ENCODE measurements at places on chromosomes 7 and 10.

DNA sequence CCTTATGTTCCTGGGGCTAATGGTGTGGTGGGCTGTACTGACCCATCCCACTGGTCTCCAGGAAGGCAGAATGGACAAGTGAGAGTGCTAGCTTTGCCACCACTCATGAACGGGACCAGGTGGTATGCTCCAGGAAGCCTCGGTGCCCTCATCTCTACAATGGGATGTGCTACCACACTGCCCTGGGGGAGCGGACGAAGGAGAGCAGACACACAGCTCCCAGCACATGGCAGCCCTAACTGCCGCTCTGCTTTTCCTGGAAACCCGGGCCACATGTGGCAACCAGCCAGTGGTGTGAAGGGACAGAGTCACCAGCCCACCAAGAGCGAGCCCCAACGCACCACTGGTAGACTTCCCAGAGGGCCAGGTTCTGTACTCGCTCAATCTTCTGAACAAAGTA, 35.8 kb downstream of the PARP12 start:
- DNase-seq, result no peak

DNA sequence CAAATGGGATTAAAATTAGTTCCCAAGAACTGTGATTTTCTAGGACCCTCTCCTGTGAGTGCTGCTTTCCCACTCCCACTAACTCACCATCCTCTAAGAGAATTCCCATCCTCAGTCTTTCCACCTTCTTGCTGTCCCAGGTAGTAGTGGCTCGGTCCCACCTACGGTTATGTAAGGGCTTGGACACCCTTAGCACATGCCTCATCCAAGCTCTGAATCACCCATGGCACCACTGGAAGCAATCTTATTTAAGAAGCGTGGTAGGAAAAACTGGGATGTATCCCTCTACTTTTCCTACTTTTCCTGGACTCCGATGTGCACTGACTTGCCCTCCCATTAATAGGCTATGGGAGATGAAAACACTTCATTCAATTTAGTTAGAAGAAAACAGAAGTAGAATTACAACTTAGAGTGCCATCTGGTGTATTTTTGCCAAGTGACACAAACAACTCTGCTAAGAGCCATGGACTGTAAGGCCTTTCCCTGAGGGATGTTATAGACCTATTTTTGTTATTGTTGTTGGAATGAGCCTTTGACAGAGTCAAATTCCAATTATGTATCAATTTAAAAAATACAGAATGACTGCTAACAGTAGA, 13.7 kb upstream of the ANKRD22 start:
- no peak for DNase-seq

DNA sequence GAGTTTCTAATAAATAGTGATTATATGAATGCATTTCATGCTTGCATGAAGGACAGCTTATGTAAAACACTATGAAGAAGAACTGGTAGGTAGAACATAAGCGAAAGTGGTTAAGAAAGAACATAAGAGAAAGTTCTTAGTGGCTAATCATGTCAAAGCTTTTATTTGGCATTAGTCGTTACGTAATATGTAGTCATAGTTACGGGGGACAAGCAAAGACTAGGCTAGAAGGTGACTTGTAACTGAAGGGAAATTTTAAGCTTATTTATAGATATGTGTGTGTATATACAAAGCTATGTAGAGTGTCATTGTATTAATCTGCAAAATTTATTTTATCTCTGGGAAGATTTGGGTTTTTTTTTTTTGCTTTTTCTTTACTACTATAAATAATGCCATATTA, 36.9 kb downstream of the CAPZA2 start:
- no peak for DNase-seq

DNA sequence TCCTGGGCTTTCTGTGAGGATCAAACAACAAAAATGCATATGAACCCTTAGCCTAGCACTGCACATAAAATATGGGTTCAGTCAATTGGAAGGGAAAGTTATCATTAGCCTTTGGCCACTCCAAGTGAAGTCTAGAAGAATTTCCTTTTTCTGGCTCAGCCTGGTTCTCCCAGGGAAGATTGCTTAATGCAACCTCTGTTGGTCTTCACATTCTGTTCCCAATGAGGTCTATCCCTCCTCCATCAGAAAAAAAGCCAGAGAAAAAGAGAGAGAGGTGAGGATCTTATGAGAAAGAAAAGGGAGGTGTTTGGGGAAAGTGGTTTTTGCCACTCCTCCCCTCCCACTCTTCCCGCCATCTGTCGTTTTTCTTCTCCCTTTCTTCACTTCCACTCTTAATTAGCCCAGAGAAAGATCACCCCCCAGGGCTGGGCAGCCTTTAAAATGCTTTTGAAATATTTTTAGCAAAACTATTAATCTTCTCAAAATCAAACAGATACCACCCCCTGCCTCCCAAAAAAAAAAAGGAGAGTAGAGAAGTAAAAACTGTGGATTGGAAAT, 31.1 kb downstream of the CPVL start:
- no peak for DNase-seq

DNA sequence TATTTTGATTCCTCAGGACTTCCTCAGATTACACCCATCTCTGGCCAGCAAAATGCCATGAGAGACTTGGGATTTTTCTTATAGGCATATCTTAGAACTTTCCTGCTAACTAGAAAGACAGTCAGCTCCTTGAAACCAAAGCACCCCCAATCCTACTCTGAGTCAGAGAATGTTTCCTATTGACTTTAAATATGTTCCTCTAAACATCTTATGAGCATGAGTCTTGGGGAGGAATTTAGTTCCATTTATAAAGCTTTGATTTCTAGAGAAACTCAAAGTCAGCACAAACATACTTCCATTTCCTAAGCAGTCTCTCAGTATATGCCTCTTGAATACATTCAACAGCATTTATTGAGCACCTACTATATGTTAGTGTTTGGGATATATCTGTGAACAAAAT, 128.5 kb downstream of the INHBA start:
- no peak for DNase-seq

GRCh38 chr7:88337572-88337971, 30.9 kb upstream of the STEAP4 start:
- no peak for DNase-seq

DNA sequence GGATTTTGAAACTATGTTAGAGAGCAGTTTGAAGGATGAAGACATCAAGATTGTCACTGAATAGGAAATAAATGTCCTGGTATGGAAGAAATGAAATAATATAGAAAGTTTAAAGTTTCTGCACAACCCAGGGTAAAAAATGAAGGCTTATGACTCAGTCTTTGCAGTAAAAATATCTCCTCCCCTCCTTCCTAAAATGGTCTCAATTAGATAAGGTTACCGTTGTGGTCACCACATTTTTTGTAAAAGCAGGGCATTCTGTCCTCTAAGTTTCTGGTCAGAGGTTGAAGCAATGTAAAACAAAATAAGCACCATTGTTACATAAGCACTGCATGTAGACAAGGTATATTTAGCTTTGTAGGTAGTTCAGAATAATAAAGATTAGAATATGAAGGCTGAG, 403.5 kb downstream of the SUGCT start:
- DNase-seq, result no peak

DNA sequence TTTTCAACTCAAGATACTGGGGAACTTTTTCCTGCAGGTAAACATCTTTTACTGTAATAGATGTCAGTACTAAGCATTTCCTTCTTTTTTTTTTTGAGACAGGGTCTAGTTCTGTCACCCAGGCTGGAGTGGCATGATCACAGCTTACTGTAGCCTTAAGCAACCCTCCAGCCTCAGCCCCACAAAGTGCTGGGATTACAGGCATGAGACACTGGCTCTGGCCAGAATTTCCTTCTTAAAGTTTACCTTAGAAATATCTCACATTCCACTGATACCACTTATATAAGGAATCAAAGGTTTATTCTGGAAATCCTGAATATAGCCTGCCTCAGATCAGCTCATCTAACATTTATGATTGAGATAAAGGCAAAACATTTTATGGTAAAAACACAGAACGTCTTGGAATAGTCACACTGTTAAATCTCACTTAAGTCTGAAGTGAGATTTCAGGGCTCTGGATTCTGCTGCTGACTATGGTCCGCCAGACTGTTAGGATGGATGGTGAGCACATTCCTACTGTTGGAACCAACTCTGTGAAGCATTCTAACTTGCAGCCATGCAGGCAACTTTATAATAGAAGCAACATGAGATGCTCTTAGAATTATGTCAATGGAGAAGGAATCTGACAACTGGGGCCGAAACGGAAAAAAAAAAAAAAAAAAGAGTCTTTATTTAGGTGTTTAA, 151.9 kb downstream of the ZMYND11 start:
- no peak for DNase-seq

- DNase-seq, result no peak
These were observed 8.7 kb downstream of the RASGEF1A start for GRCh38 chr10:43258211-43258561.

DNA sequence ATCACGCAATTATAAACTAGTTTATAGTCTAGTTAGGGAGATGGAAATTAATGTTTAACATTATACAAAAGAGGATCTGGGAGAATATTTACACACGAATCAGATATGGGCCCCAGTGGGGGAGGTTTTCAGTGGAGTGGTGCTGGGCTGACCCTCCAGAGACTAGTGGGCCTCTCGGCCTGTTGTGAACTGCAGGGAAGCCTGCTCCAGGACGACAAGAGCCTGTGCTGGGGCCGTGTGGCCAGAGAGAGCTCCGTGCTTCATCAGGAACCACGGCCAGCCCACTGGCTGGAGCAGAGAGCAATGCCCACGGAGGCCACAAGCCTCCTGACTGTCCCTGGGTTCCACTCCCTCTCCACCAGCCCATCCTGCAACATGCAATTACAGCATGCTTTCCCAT, 11.3 kb upstream of the ESYT2 start:
- no peak for DNase-seq

GRCh38 chr7:1302936-1303335, 70.3 kb downstream of the UNCX start:
- DNase-seq, result no peak

GRCh38 chr10:24952707-24953645, 570 bp upstream of the PRTFDC1 start:
- DNase-seq, result no peak

DNA sequence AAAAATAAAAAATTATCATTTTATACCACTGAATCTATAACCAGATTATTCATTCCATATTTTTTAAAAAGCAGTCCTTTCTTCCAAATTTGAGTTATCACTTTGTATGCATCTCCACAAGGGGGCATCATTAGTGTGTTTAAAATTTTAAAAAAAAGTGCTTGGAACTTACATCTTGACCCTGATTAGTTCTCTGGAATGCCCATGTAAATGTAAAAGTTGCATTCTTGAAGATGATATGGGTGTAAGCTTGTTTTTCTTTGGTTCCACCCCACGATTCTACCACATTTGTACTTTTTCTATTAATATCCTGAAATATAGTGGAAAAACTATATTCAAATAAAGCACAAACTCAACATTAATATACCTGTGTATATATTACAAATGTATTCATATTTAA, 144.9 kb downstream of the ELAPOR2 start:
- DNase-seq, result no peak

DNA sequence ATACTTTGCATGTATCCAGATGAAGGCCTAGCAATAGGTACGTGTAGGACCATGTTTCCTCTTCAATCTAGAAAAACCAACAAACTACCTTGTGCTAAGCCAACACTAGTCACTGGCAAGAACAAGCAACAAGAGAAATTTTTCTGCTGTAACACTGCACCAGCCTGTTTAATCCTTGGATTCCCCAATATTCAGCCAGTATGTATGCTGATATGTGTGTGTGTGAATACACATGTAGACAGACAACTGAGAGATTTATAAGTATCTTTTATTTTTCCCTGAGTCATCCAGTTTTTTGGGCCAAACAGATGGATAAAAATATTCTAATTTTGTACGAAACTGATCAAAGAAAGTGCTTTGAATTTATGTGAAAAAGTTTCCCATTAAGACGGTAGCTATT, 26.2 kb downstream of the GLI3 start:
- DNase-seq, result no peak
